Kidney epithelial cell (primary cell): ENCODE measurements at places on chromosomes 1 and 21. TPM values are rescaled to one million over a fixed set of nuclear protein-coding genes. Genes with fewer than 3 reads are reported as not detected.

C8A gene
- not detected in 2 replicates for total RNA-seq

DNA sequence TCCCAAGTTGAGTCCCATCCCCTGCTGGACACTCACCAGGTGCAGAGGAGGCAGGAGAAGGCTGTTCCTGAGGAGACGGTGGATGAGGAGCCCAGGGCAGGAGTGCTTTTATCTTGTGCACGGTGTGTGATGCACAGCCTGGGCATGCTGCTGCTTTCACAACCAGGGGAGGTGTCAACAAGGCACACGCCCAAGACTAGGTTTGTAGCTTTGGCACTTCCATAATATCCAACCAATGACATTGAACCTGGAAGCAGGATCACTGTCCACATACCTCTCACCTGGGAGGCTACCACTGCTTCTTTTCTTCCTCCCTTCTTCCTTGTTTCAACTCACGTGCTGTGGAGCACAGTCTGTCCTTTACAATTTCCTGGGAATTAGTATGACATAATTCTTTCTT is at the start of gene LCE3D:
TSS of gene LCE3D (minus strand) at position 84 of the 400 bp plus-strand sequence. CDS start 580 bp downstream, outside the sequence.
- no peak for DNase-seq

- DNase-seq, result no peak
These were observed 13.7 kb downstream of the PYHIN1 start for GRCh38 chr1:158945061-158945460.

GRCh38 chr1:86991549-86992186 is 77.2 kb downstream of the HS2ST1 start:
- DNase-seq, result no peak

CHI3L1 gene
- 1.5 and 2.1 TPM in 2 replicates for total RNA-seq

B3GALT5 gene
- total RNA-seq, result 4.3 and 5.8 TPM in 2 replicates

GRCh38 chr1:76352741-76353435 is 278.3 kb downstream of the ST6GALNAC3 start:
- DNase-seq, result no peak

DNA sequence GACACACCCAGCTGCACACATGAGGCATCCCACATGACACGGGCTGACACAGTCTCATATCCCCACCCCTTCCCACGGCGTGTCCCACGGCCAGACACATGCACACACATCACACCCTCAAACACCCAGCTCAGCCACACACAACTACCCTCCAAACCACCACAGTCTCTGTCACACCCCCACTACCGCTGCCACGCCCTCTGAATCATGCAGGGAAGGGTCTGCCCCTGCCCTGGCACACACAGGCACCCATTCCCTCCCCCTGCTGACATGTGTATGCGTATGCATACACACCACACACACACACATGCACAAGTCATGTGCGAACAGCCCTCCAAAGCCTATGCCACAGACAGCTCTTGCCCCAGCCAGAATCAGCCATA is 22.6 kb downstream of the PODN start:
- DNase-seq, result no peak
